ENCODE measurements at places on chromosomes 1 and 21.

GRCh38 chr1:59703918-59704378, 110.8 kb upstream of the HOOK1 start:
- no peak for DNase-seq

- DNase-seq: no peak
Measured at GRCh38 chr1:203901581-203901980, 40.2 kb downstream of the SNRPE start.

GRCh38 chr1:110520827-110521226, 1.9 kb upstream of the KCNA10 start:
- DNase-seq: no peak

- no peak for DNase-seq
Measured at GRCh38 chr1:203368624-203369451, 17.9 kb upstream of the FMOD start.

- no peak for DNase-seq
Measured at GRCh38 chr1:244705261-244706234, 52.6 kb downstream of the DESI2 start.

- DNase-seq: no peak
Measured at GRCh38 chr1:206014601-206015000, 9.1 kb downstream of the CTSE start.

DNA sequence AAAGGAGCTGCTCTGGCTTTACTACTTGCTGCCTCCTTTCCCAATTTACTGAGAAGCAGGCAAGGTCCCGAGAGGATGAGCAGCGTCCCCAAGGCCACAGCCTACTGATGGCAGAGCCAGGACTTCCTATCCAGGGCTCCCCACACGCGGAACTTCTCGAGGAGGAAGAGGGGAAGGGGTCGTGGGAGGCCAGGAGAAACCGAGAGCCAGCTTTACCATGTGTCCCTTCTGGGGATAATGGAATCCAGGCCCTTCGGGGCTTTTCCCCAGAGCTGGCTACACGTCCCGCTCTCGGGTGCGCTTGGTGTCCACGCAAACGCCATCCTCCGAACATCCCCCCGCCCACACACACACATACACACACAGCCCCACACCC, 4.3 kb upstream of the CCN1 start:
- no peak for DNase-seq

DNA sequence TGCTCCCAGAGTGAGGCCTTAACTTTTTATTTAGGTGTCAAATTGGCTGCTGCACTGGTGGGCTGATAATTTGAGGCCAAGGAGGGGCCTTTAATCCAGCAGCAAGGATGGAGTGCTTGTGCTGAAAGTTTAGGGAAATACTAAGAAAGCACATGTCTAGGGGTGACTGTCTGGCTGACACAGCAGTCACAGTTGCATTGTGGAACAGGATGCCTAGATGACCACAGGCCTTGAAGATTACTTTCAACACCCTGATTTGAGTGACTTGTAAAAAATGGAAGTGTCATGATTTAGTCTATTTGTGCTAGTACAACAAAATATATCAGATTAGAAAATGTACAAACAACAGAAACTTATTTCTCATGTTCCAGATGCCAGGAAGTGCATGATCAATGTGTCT, 57.7 kb downstream of the ZNF697 start:
- DNase-seq: no peak

GRCh38 chr1:38120552-38121230, 74.1 kb upstream of the POU3F1 start:
- no peak for DNase-seq

DNA sequence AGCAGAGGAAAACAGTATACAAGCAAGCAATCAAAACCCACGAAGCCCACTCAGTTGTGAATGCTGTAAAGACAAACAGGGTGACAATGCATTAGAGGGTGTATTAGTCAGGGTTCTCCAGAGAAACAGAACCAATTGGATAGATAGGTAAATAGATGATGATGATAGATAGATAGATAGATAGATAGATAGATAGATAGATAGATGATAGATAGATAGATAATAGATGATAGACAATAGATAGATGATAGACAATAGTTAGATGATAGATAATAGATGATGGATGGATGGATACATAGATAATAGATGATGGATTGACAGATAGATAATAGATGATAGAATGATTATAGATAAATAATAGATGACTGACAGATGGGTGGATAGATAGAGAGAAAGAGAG, 48.3 kb downstream of the LRRC38 start:
- DNase-seq: no peak

- DNase-seq: peak; percentile 45
Measured at GRCh38 chr1:235866205-235866912, at the start of gene LYST. LYST (minus strand) TSS chr1:235866906; CDS start chr1:235830417, 36,489 bp downstream.

- no peak for DNase-seq
Measured at GRCh38 chr1:24704411-24705259, 40.6 kb upstream of the CLIC4 start.

DNA sequence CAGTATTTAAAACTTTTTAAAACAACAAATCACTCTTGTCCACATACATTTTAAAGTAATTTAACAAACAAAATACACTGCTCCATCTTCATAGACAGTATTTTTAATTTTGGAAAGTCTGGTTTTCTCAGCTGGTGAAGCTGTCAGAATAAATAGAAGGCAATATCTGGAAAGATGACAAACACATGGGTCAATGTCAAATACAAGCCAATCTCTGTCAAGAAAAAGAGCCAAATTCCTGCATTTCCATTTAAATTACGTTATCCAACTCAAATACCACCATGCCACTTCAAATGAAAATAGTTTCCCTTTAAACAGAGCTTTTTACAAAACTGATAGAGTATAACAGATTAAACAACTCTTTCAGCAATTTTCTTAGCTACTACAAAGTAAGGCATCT, 176.5 kb downstream of the RERE start:
- DNase-seq: no peak

DNA sequence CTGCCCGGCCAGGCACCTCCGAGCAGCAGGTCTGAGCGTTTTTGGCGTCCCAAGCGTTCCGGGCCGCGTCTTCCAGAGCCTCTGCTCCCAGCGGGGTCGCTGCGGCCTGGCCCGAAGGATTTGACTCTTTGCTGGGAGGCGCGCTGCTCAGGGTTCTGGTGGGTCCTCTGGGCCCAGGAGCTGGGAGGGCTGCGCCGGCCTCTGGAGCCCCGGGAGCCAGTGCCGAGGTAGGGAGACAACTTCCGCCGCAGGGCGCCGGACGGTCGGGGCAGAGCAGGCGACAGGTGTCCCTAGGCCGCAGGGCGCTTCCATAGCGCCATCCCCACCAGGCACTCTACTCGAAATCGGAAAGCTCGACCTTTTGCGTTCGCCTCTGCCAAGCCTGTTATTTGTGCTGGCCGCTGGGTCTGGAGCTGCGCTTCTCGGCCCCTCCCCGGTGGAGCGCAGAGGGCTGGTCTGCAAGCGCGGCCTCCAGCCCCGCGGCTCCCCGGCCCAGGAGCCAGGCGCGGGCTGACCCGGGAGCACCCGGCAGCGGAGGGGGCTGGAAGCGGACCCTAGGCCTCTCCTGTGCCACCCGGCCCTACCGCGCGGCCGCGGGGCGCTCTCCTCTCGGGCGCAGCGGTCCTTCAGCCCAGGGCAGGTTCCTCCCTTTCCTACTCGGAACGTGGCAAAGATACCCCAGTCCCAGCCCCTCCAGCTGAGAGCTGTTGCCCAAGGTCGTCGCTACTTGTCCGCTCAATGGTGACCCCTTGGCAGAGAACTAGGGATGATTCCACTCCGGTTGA, 2.2 kb downstream of the SIM2 start:
- no peak for DNase-seq

- DNase-seq: no peak
Measured at GRCh38 chr1:8572106-8572505, 245.3 kb downstream of the RERE start.

DNA sequence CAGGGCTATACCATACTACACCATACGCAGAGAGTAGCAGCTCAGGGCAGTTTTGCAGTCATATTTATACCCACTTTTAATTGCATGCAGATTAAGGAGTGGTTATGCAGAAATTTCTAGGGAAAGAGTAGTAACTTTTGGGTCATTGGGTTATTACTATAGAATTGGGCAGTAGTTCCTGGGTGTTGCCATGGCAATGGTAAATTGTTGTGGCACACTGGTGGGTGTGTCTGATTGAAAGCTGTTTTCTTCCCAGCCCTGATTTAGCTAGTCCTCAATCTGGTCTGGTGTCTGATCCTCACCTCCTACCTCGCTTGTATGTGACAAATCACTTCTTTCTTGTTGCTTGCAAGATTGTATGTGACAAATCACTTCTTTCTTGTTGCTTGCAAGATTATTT, 30.5 kb downstream of the CYP4A11 start:
- DNase-seq: no peak

DNA sequence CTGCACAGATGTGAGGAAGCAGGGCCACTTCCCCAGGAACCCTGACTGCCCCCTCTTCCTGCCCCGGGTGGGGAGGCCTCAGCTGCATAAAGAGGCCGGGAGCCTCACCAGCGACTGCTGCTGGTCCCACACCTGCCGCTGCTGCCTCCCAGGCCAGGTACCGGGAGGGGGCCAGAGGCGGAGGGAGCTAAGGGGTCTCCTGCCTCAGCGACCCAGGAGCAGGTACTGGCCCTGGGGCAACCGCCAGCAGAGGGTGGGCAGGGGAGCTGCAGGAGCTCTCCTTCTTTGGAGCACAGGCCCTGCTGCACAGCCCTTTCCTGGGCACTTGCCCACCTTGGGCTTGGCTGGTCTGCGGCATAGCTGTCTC, 6.8 kb downstream of the GJC2 start:
- no peak for DNase-seq

GRCh38 chr1:242811092-242811840, 286.8 kb upstream of the PLD5 start:
- no peak for DNase-seq

GRCh38 chr1:219517031-219517430, 95.9 kb downstream of the ZC3H11B start:
- no peak for DNase-seq

DNA sequence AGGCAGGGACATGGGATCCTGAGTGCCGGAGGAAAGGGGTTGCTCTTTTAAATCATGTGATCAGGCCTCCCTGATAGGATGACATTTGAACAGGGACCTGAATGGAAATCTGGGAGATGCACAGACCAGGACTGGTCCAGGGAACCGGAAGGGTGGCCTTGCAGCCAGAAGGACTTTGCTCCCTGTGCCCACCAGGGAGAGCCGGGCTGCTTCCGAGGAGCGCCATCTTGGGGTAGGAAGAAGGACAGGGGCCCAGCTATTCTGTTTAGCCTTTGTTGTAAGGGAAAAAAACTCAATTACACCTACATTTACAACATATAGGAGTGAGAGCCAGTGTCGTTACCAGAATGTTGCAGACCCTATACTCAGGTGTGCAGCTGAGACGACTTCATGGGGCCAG, 5.5 kb downstream of the KLHDC7A start:
- no peak for DNase-seq

- no peak for DNase-seq
Measured at GRCh38 chr1:235077571-235078479, 50.8 kb downstream of the TOMM20 start.

GRCh38 chr1:115796897-115797296, 28.4 kb upstream of the CASQ2 start:
- DNase-seq: no peak

GRCh38 chr1:236151739-236152424, 9.5 kb downstream of the GPR137B start:
- no peak for DNase-seq

DNA sequence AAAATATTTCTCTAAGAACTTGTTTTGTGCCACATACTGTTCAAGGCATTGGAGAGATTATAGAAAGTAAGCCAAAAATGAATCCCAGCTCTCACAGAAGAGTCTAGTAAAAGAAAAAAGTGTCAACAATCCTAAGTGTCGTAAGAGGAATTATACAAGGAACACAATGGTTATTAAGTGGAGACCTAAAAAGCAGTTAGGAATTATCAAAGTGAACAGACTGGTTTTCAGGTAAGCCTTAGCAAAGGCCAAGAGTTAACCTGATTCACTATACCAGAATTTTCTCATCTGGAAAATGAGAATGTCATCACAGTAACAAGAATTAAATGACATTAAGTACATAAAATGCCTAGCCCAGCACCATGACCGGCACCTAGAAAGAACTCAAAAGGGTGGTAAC, 15.6 kb downstream of the SERBP1 start:
- DNase-seq: no peak

DNA sequence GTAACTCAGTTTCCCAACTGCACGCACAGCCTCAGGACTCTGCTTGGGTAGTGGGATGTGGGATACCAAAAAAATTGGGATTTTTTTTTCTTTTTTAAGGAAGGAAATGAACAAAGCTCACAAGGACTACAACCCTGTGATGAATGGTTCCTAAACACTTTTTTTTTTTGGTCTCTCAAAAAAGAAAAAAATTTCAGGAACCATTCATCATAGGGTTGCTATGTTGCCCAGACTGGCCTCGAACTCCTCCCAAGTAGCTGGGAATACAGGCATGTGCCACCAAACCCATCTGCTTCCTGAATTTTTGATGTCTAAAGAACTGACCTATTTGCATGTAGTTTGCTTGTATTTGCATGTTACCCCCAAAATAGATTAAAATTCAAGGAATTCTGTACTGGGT, 6.8 kb downstream of the MINDY1 start:
- no peak for DNase-seq

GRCh38 chr1:145979746-145980456, 15.4 kb downstream of the POLR3GL start:
- no peak for DNase-seq

- no peak for DNase-seq
Measured at GRCh38 chr1:167695147-167695546, 26.6 kb upstream of the MPZL1 start.

GRCh38 chr1:29290414-29290985, 54.2 kb downstream of the PTPRU start:
- DNase-seq: no peak

DNA sequence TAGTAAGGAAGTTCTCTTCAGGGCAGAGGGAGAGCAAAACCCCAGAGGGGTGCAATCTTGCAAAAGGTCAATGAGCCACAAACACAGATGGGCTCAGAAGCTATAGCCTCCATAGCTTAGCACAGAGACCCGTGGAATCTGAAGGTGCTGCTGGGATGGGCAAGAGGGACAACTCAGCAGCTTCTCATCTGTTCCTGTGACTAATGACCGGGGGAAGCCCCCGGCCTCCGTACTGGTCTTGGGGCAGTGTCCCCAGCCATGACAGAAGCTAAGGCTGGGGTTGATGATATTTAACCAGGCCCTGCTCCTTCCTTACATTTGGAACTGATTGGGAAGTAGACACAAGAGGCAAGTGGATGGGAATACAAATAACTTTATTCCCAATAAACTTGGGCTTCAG, 19.1 kb downstream of the EXOC8 start:
- DNase-seq: no peak

All from stimulated activated CD4-positive, alpha-beta T cell treated with anti-CD3 and anti-CD28 coated beads, Interleukin-12 subunit alpha, Interleukin-12 subunit beta, amount 100 ng/mL, for 4 hours (primary cell).